Cortex of kidney (tissue), 1 donor: ENCODE measurements at places on chromosomes 1 and 21.

- no peak for DNase-seq
Observed at GRCh38 chr21:45042664-45043161, 31.7 kb upstream of the ADARB1 start.

DNA sequence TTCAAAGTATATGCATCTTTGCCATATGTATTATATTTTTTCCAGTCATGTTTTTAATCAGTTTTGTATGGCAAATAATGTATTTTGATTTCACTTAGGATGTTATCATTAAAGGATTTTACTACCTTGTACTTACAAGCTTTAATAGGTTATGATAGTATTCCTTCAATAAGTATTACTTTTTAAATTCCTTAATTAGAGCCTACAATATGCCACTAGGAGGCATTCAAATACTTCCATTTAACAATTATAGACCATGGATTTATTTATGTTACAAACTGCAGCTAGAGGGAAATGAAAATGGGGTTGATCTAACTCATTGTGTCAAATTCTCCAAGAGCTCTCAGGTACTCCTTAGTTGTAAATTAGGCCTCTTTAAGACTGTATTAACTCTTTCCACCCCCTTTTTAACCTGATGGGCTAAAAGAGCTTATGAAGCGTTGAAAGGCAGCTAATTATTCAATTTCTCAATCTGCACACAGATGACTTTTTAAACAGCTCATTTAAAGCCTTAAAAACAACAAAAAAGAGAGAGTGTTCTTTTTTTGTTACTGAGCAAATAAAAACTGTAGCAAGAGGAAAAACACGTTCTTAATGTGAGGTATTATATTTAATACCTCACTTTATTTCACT lies 156.2 kb downstream of the DENND1B start:
- DNase-seq, result no peak

- DNase-seq, result no peak
Observed at GRCh38 chr1:24435782-24436365, 20.3 kb downstream of the NIPAL3 start.

GRCh38 chr1:4986306-4986705 lies 331.9 kb downstream of the AJAP1 start:
- no peak for DNase-seq

- DNase-seq, result no peak
Observed at GRCh38 chr1:154182344-154183045, 9.4 kb downstream of the TPM3 start.

DNA sequence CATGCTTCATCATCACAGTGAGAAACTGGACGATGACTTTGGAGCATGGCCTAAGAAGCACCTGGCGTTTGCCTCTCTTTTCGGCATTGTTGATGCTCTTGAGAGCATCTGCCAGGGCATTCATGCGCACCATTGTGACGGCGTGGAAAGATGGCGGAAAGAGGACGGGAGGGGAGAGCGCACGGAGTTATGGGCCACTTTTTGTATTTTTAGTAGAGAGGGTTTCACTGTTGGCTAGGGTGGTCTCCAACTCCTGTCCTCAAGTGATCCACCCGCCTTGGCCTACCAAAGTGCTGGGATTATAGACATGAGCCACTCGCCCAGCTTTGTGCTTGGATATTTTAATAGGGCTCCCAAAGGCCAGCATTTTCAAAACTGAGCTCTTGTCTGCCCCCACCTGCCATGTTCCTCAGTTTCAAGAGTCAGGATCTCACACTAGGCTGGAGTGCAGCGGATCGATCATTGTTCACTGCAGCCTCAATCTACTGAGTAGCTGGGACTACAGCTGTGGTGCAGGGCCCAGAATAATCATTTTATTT lies 5.3 kb downstream of the RPS8 start:
- DNase-seq, result no peak

- DNase-seq, result no peak
Observed at GRCh38 chr1:169509354-169509753, 23.6 kb upstream of the SLC19A2 start.

DNA sequence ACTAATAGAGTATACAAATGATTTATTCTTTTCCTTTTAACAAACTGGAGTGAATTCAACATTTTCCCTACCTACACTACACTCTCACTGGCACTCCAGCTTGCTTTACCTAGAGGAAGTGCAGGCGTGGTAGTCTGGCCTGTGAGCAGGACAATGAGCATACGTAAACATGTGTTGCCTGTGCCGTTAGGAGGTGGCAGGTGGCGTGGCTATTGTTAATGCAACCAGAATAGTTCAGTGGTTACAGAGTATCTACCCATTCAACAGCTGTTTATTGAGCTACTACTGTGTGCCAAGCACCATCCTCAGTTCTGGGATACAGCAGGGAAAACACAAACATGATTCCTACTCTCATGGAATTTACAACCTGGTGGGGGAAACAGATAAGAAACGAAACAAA lies 299.7 kb upstream of the KAZN start:
- DNase-seq, result no peak

DNA sequence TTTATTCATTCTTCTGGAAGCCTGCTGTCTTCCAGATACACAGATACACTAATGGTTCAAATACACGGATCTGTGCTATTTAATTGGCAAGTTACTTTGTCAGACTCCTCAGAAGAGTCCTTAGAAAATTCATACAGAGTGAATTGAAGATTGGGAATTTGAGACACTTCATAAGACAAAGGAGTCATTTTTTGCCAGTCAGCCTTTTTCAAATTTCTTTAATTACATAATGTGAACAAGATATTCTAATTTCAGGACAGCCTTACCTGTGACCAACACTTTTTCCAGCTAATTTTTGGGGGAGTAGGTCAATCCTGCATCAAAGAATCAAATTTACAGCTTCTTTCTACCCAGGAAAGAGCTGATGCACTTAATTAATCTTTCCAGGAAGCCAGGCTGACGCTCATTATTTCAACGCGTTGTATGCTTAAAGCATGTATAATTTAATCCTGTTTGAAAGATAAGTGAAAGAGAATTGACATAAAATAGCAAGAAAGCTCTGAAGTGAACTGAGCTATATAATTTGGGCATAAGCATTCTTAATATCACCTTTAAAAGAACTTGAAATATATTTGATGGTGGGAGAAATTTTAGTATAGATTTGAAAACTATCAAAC lies 12.8 kb upstream of the NRIP1 start:
- no peak for DNase-seq

DNA sequence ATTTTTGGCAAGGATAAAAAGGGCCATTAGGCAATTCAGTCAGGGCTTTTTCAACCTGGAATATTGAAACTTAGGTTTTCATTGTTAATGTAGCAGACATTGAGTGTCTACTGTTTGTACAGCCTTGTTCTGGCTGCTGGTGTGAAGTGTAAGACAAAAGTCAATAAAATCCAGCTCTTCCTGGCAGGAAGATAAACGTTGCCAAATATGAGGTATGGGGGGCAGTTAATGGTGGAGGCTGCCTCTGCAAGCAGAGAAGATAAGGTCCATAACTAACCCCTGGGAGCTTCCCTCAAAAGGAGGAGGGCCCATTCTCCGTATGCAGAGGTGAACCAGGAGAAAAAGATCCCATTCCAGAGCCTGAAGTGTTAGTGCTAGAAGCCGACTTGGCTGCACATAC lies 19.5 kb upstream of the SHE start:
- no peak for DNase-seq

GRCh38 chr1:21874778-21875547 lies 62.1 kb downstream of the HSPG2 start:
- no peak for DNase-seq

DNA sequence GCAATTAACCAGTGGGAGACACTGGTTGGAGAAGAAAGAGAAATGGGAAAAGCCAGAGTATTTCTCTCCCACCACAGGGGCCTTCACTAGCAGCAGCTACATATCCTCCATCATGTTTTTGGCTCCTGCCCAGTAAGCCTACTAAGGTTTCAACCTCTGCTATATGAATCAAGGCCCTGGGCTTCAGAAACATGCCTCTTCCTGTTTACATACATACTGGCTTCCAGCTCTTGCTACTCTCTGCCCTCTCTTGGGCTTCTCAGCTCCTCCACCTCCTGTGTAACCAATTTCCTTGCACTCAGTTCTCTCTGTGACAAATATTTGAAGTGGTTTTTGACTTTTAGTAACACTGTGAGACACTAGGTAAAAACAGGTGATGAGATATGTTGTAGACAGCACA lies 80.8 kb downstream of the LRRC7 start:
- DNase-seq, result no peak

DNA sequence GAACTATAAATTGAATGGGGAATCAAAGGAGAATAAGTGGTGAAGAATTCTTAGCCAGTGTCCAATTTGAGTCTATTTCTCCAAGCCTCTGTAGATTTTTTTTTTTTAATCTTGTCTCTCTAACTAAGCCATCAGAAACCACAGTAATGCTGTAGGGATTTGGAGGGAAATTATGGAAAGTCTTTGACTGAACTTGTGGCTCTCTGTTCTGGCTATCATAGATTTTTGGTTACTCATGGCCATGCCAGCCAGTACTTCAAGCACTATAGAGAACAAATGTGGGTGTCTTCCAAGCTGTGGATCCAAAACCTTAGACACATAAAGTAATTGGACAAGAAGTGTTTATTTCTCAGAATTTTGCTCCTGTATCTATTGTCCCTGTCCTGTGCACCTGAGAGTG lies 147.9 kb downstream of the LRRC40 start:
- no peak for DNase-seq

GRCh38 chr1:91749788-91750231 lies 136.1 kb downstream of the TGFBR3 start:
- no peak for DNase-seq

DNA sequence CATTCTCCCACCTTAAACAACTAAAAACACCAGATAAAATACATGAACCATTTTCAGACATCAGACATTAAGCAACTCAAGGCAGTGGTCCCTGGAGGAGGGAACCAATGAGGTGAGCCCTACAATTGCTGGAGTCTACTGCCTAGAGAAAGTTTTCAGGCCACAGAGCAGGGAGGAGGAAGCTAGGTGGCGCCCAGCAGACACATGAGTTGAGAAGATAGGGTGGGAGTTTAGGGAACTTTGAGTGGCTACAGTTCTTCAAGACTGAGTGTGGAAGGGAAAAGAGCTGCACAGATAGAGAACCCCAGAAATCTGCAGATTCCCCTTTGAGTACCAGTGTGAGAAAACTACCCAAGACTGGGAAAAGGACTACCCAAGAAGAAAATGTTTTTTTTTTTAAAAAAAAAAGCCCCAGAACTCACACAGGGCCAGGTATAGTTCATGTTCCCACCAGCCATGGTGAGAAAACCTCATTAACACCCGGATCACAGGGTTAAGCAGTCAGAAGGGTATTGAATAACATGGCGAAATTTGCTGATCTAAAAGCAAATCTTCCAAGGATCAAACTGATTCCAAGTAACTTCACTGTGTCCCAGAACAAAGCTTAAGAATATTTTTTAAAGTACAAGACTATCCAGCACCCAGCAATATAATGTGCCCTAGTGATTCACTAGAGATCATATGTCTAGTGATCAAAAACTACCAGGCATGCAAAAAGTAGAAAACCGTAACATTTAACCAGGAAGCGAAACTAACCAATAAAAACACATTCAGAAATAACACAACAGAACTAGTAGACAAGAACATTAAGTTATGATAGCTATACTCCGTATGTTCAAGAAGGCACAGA lies 12.0 kb downstream of the ALDH9A1 start:
- no peak for DNase-seq

DNA sequence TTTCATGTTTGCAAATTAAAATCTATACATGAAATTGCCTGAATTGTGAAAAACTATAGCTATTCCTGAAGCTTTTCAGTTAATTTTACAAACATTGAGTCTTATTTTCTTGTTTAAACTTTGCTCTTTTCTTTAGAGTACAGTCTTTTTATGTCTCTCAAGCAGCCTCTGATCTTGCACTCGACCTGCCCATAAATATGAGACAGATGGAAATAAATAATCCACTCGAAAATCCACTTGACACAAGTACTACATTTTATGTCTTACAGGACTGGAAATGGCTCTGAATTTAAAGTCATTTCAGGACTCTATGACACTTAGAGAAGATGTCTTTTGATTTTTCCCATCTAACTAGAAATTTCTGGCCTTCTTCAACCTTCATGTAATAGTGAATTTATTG lies 283.8 kb downstream of the USP25 start:
- no peak for DNase-seq
